ENCODE measurements at places on chromosomes 2 and 18. TPM values are rescaled to one million over a fixed set of nuclear protein-coding genes. Genes with fewer than 3 reads are reported as not detected.

Gene DPYSL5
- not detected for total RNA-seq

Gene HNMT
- 90.4 TPM for total RNA-seq

Gene MAL
- 19.2 TPM for total RNA-seq

Gene TMEM163
- total RNA-seq, result 10.1 TPM

Gene TBR1
- not detected for total RNA-seq

Gene ACTG2
- total RNA-seq, result 918 TPM

All from ureter (tissue), 1 donor.